Right lobe of liver (tissue), 6 donors: ENCODE measurements at places on chromosomes 5 and 9. TPM values are rescaled to one million over a fixed set of nuclear protein-coding genes. Genes with fewer than 3 reads are reported as not detected.

- peaks cover 13% of the 10 kb centered on the region for H3K36me3 ChIP-seq
- no peak overlapping the region for H3K4me3 ChIP-seq
- DNase-seq, result no peak
- H3K27me3 ChIP-seq, result no peaks in the 10 kb centered on the region
- H3K4me1 ChIP-seq, result peaks cover 12% of the 10 kb centered on the region
- H3K27ac ChIP-seq, result no peak overlapping the region
Observed at GRCh38 chr9:137245450-137246421, 4.6 kb downstream of the TUBB4B start.

DNA sequence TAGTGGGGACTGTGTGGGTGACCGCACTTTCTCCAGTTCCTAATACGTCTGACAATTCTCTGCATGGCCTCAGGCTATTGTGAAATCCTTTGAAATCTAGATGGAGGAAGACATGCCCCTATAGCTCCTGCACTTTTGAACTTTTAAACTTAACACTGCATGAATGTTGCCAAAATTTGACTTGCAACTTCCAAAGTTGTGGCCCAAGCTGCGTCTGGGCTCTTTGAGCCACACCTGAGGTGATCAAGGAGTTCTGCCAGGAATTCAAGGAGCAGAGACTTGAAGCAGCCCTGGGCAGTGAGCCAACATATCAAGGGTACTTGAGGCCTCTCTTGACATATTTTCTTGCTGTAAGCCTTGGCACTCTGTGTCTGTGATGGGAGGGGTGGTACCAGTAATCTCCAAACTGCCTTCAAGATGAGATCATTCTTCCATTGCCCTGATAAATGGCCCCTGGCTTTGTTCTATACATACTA is 1336.1 kb upstream of the CDH9 start:
- H3K4me1 ChIP-seq, result no peaks in the 10 kb centered on the region
- no peaks in the 10 kb centered on the region for H3K27me3 ChIP-seq
- no peaks in the 10 kb centered on the region for H3K36me3 ChIP-seq

GRCh38 chr9:125586172-125586511 is 120.9 kb downstream of the MAPKAP1 start:
- H3K27ac ChIP-seq, result peak overlapping the region; percentile 70
- H3K4me3 ChIP-seq, result no peak overlapping the region
- H3K4me1 ChIP-seq, result no peaks in the 10 kb centered on the region
- no peaks in the 10 kb centered on the region for H3K27me3 ChIP-seq

DNA sequence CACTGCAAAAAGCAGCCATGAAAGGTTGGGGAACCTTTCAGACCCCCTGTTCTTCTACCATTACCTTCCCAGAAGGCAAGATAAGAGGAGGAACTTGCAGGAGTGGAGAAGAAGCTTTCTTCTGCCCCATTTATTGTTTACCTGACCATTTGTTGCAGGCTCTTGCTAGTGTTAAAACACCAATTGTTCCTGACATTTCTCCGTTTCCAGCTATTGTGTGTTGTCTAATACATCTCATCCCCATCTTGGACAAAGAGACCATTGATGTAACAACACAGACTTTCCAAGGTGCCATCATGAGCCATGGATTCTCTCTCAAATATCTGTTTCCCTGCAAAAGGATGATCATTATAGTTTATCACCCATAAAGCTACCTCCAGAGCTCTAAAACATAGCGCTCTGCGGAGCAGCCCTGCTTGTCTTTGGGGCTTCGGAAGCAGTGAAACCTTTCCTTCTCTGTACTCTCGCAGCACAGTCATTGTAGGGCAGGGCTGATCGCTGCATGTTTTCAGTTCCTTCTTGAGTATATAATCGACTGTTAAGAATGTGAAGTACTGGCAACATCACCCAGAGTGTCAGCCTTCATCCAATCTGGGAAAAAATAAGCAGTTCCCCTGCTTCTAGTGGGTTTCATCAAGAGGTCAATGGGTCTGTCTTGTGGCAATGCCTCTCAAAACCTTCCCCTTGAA is 680.0 kb downstream of the SEMA5A start:
- no peaks in the 10 kb centered on the region for H3K36me3 ChIP-seq
- no peaks in the 10 kb centered on the region for H3K4me1 ChIP-seq
- H3K27me3 ChIP-seq, result no peaks in the 10 kb centered on the region
- H3K27ac ChIP-seq, result no peak overlapping the region
- DNase-seq, result no peak

DNA sequence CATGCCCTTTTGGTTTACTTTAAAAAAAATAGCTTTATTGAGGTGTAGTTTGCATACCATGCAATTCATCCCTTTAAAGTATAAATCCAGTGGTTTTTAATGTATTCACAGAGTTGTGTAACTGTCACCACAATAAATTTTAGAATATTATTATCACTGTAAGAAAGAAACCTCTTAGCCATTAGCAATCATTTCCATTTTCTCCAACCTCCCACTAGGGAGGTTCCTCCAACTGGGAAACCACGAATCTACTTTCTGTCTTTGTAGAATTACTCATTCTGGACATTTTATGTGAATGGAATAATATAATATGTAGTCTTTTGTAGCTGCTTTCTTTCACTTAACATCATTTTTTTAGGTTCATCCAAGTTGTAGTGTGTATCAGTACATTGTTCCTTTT is 43.5 kb downstream of the UNC13B start:
- no peak overlapping the region for H3K4me3 ChIP-seq
- H3K27me3 ChIP-seq, result no peaks in the 10 kb centered on the region
- DNase-seq, result no peak
- no peaks in the 10 kb centered on the region for H3K4me1 ChIP-seq

DNA sequence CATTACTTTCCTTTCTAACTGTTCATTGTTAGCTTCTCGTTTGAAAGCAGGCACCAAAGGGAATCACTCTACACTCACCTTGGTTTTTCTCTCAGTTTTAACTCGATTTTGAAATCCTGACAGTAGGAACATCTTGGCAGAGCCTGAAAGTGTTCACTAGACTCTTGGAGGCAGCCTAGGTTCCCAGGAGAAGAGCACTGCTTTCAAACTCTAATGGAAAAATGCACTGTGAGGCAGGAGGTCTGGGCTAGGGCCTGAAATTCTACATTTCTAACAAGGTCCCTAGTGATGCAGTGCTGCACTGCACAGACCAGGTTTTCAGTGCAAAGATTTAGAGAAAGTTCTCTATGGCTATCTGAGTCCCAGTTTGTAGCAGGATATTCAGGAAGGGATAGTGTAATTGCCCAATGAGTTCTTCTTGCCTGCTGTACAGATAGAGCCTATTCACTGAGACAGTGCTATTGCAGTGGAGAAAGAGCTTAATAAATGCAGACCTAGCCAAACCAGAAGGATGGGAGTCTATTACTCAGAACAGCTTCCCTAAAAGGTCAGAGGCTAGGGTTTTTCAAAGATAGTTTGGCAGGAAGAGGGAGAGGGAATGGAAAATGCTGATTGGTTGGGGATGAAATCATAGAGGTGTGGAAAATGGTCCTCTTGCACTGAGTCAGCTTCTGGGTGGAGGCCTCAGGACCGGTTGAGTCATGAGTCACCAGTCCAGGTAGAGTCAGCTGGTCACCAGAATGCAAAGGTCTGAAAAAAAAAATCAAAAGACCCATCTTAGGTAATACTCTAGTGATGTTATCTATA is 153.9 kb downstream of the GPBP1 start:
- no peak overlapping the region for H3K27ac ChIP-seq
- no peak for DNase-seq
- no peak overlapping the region for H3K4me3 ChIP-seq

- H3K4me3 ChIP-seq, result no peak overlapping the region
- no peak overlapping the region for H3K27ac ChIP-seq
- peaks cover 5% of the 10 kb centered on the region for H3K4me1 ChIP-seq
- H3K36me3 ChIP-seq, result peaks cover 98% of the 10 kb centered on the region
Observed at GRCh38 chr9:104826911-104827310, 63.0 kb downstream of the NIPSNAP3B start.

- no peaks in the 10 kb centered on the region for H3K27me3 ChIP-seq
- H3K27ac ChIP-seq, result no peak overlapping the region
- no peaks in the 10 kb centered on the region for H3K36me3 ChIP-seq
- DNase-seq, result peak; percentile 76
- H3K4me1 ChIP-seq, result peaks cover 54% of the 10 kb centered on the region
Observed at GRCh38 chr9:83432104-83432627, 106.0 kb downstream of the FRMD3 start.

DNA sequence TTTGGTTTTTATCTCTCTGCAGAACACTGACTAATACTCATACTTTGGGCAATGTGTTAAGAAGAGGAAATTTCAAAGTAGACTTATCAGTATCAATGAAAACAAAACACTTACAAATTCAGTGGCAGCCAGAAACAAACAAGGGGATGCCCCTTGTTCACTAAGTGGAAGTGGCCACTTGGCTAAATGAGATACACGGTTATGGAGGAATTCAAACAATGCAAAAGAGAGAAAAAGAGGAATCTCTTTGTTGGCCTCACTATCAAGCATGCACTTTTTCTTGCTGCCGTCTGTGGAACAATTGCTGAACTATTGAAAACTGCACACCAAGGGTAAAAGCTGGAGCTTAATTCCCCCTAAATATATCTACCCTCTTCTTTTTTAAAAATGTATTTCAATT is 2044.9 kb upstream of the CDH6 start:
- no peak for DNase-seq
- H3K27ac ChIP-seq, result no peak overlapping the region
- H3K27me3 ChIP-seq, result no peaks in the 10 kb centered on the region

DNA sequence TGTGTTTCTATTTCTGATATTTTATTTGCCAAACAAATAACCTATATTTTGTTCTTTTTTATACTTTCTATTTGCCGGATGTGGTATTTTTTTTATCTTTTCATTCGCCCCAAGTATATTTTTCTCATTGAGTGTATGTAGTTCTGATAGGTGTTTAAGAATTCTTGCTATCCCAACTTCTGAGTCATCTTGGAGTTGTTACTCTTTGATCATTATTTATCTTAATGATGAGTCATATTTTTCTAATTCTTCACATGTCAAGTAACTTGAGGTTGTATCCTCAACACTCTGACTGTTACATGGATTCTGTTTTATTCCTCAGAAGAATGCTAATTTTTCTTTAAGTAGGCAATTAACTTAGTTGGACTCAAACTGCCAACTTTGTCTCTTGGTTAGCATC is 498.1 kb downstream of the TLE1 start:
- DNase-seq, result no peak
- no peak overlapping the region for H3K27ac ChIP-seq
- no peak overlapping the region for H3K4me3 ChIP-seq
- no peaks in the 10 kb centered on the region for H3K36me3 ChIP-seq
- no peaks in the 10 kb centered on the region for H3K4me1 ChIP-seq
- H3K27me3 ChIP-seq, result no peaks in the 10 kb centered on the region

- no peaks in the 10 kb centered on the region for H3K27me3 ChIP-seq
- no peak overlapping the region for H3K4me3 ChIP-seq
- DNase-seq, result no peak
- H3K27ac ChIP-seq, result peak overlapping the region; percentile 35
- no peaks in the 10 kb centered on the region for H3K36me3 ChIP-seq
Observed at GRCh38 chr9:33143241-33143661, 23.9 kb downstream of the B4GALT1 start.

- no peaks in the 10 kb centered on the region for H3K4me1 ChIP-seq
- H3K36me3 ChIP-seq, result no peaks in the 10 kb centered on the region
- no peak for DNase-seq
- H3K4me3 ChIP-seq, result no peak overlapping the region
- no peak overlapping the region for H3K27ac ChIP-seq
Observed at GRCh38 chr9:123265833-123266232, 2.6 kb downstream of the STRBP start.

DNA sequence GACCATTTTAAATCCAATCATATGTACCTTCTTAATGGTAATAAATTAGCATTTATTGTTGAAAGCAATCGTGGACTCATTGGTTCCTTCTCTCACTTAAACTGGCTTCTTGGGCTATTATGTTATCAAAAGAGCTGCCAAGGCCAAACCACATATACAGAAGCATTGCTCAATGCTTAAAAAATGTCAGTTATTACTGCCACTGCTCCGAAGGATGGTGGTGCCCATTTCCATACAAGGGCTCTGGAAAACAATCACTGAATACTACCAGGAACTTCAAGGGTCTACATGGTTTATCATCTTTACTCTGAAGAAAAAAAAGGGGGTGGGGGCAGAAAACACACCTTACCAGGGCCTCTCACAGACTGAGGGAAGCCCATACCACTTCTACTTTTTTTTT is 104.3 kb downstream of the GNAQ start:
- no peak overlapping the region for H3K27ac ChIP-seq
- peaks cover 4% of the 10 kb centered on the region for H3K4me1 ChIP-seq
- H3K36me3 ChIP-seq, result no peaks in the 10 kb centered on the region
- H3K4me3 ChIP-seq, result no peak overlapping the region

DNA sequence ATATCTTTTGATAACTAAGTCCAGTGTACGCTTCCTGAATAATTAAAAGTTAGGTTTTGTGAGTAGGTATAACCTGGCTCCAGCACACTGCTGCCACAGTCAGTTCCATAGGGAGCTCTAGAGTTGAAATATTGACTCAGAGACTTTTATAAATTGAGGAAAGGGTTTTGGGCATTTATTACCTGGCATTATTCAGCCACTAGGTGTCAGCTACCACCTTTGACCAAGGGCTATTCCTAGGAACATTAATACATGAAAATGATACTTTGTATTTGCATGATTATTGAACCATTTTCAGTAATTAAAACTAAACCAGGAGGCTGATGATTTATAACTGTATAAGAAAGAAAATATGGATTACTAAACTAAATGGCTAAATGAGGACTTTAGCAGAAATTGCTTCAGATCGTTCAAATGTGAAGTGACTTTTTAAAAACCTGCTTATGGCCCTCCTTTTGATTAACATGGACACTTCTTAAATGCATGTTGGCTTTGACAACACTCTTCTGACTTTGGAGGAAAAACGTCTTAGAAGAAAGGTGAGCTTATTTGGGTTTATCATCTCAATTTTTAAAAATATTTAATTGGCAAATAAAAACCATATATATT is 83.0 kb downstream of the SMC2 start:
- no peak overlapping the region for H3K27ac ChIP-seq
- no peak for DNase-seq
- H3K4me3 ChIP-seq, result no peak overlapping the region
- no peaks in the 10 kb centered on the region for H3K4me1 ChIP-seq
- no peaks in the 10 kb centered on the region for H3K36me3 ChIP-seq

- DNase-seq, result no peak
- no peak overlapping the region for H3K27ac ChIP-seq
- no peaks in the 10 kb centered on the region for H3K36me3 ChIP-seq
- no peaks in the 10 kb centered on the region for H3K27me3 ChIP-seq
Observed at GRCh38 chr5:9490494-9491097, 55.3 kb downstream of the SEMA5A start.

ENHO gene
- 2.4 TPM for total RNA-seq

EMB gene
- total RNA-seq, result 0.88 TPM

ADGRV1 gene
- 7.9 TPM for total RNA-seq

MARCHF3 gene
- 1.1 TPM for total RNA-seq

OR13C4 gene
- total RNA-seq, result not detected

DIRAS2 gene
- total RNA-seq, result 1.8 TPM
